ENCODE measurements at places on chromosomes 6 and 20. TPM values are rescaled to one million over a fixed set of nuclear protein-coding genes. Genes with fewer than 3 reads are reported as not detected.

Gene CTCFL
- polyA plus RNA-seq, result 0.20 TPM

Gene ZNF76
- polyA plus RNA-seq, result 23.7 TPM

Gene FAM162B
- polyA plus RNA-seq, result not detected

Gene LY6G6C
- not detected for polyA plus RNA-seq

Gene WFDC5
- polyA plus RNA-seq, result not detected

Gene PTCHD4
- not detected for polyA plus RNA-seq

GRCh38 chr6:137821491-137821890, 45.6 kb upstream of the TNFAIP3 start:
- H3K27me3 ChIP-seq, result no peaks in the 10 kb centered on the region
- no peak overlapping the region for H3K4me3 ChIP-seq
- H3K27ac ChIP-seq, result no peak overlapping the region
- no peaks in the 10 kb centered on the region for H3K36me3 ChIP-seq
- peaks cover 22% of the 10 kb centered on the region for H3K4me1 ChIP-seq
- DNase-seq, result no peak

GRCh38 chr20:56362833-56363413, 4.1 kb downstream of the FAM210B start:
- no peaks in the 10 kb centered on the region for H3K4me1 ChIP-seq
- H3K4me3 ChIP-seq, result no peak overlapping the region
- no peak overlapping the region for H3K27ac ChIP-seq

- H3K27me3 ChIP-seq, result no peaks in the 10 kb centered on the region
- no peak overlapping the region for H3K4me3 ChIP-seq
- no peak for DNase-seq
- H3K36me3 ChIP-seq, result peaks cover 41% of the 10 kb centered on the region
- peaks cover 38% of the 10 kb centered on the region for H3K4me1 ChIP-seq
These were observed 24.6 kb downstream of the MANBAL start for GRCh38 chr20:37314099-37314498.

- no peak overlapping the region for H3K4me3 ChIP-seq
These were observed 168.1 kb upstream of the TOP1 start for GRCh38 chr20:40860487-40860902.

GRCh38 chr6:22612236-22612635, 42.9 kb downstream of the HDGFL1 start:
- H3K27ac ChIP-seq, result no peak overlapping the region
- no peaks in the 10 kb centered on the region for H3K36me3 ChIP-seq
- no peak overlapping the region for H3K4me3 ChIP-seq
- H3K4me1 ChIP-seq, result no peaks in the 10 kb centered on the region
- no peak for DNase-seq
- H3K27me3 ChIP-seq, result no peaks in the 10 kb centered on the region
